GM19239 (cell line): ENCODE measurements at places on chromosomes 6 and 20.

- no peak for DNase-seq
Observed at GRCh38 chr6:68326762-68327161, 308.3 kb upstream of the ADGRB3 start.

DNA sequence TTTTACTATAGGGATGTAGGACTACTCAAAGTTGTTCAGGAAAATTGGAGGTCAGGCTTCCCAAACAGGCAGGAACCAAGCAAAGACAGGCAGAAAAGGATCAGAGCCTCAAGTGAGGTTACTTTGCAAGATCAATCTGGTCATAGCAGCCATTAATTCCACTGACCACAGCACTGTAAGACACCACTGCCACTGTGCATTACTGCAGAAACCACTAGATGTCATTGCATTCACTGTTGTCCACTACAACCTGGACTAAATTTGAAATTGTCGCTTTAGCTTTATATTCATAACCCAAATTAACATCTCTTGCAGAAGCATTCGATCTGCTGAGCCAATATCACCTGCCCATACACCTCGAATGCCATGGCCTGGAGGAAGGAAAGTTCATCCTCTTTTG is 126.9 kb upstream of the UFL1 start:
- DNase-seq: no peak

- DNase-seq: no peak
Observed at GRCh38 chr20:24411003-24411833, 58.2 kb upstream of the SYNDIG1 start.

GRCh38 chr6:15290962-15291704 is 45.3 kb downstream of the JARID2 start:
- DNase-seq: no peak

DNA sequence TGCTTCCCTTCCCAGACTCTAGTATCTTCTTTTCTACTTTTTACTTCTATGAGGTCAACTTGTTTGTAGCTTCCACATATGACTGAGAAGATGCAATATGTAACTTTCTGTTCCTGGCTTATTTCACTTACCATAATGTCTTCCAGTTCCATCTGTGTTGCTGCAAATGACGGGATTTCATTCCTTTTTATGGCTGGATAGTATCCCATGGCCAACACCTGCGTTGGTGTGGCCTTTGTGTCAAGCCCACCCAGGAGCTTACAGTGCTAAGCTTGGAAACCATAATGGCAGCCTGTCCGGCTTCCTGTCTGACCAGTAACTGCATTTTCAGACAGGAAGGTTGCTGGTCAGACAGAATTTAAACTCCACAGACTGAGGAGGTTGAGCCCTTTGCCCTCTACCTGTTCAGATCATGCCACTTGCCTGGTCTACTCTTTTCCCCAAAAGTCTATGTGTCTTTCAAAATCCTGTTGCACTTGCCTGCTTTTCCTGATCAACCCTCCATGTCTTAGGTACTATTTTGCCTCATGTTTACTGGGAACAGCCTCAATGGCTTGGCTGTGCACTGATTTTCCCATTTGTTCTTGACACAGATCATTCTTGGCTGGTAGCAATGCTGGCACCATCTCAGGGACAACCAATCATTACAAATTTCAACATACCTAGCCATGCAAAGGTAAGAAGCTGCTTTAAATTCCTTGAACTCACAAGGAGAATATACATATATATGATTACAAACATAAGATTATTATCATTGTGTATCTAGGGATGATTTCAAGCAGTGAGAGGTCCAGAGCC is 114.3 kb upstream of the PLEKHG1 start:
- DNase-seq: no peak

DNA sequence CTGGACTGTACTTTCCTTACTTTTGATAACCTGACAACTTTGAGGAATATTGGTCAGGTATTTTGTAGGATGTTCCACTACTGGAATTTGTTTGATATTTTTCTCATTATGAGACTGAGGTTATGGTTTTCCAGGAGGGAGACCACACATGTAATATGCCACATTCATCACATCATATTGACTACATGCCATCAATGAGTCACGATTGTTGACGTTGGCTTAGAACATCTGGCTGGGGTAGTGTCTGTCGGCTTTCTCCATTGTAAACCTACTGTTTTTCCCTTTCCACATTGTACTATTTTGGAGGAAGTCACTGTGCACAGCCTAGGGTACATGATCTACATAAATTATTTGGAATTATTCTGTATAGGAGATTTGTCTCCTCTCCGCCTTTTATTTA is 1.4 kb upstream of the STX11 start:
- DNase-seq: no peak

- no peak for DNase-seq
Observed at GRCh38 chr6:151160929-151161757, 78.6 kb upstream of the AKAP12 start.

GRCh38 chr20:13929836-13930235 is 60.6 kb downstream of the SEL1L2 start:
- no peak for DNase-seq

- no peak for DNase-seq
Observed at GRCh38 chr6:101912311-101912710, 518.8 kb downstream of the GRIK2 start.

DNA sequence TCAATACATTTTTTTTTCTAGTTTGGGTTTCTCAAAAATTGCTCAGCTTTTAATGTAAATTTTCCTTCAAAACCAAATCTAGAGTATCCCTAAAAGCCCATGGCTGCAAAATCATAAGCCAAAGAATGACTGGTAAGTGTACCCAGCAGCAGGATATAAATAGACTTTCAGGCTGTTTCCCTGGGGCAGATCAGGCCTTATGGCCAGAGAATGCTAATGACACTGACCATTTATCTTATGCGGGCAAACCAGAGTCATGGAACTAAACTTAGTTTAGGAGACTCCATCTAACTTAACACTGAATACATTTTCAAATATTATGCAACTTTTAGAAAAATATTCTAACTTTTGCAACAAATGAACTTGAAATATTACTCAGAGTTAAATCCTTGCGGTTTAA is 7.4 kb downstream of the OSER1 start:
- DNase-seq: no peak

GRCh38 chr6:50264995-50265571 is 215.4 kb upstream of the DEFB112 start:
- DNase-seq: no peak

GRCh38 chr20:3238616-3239025 is 369 bp downstream of the SLC4A11 start:
- DNase-seq: peak; percentile 69

DNA sequence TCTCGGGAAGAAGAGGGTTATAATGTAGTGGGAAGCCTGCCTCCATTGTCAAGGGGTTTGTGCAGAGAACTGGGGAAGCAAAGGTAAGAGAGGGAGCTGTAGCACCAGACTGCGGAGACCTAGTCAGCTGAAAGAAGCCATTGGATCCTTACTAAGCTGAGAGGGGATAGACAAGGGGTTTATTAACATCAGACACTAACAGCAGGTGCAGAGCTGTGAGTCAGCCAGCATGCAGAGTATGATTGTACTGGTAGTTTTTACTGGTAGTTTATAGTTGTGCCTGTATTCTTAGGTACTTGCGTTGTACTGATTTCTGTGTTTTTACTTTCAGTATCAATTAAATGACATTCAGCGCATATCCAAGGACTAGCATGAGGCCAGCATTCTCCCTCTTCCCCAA is 17.8 kb upstream of the COL19A1 start:
- no peak for DNase-seq

- DNase-seq: no peak
Observed at GRCh38 chr6:15465212-15465611, 197.6 kb downstream of the DTNBP1 start.

DNA sequence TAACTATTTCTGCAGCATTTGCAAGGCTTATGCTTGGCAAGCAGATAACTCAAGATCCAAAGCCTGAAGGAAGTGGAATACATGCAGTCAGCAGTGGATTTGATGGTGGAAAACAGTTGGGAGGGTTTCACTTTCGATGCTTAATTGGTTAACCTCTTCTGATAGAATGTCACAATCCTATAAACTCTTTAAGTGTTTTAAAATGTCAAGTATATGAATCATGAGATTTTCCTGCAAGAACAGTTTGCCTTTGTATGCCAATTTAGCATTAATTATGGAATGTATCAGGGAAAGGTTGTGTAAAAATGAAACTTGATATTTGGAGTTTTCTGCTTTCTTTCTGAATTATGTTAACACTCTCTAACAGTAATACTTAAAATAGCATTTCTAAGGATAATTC is 36.6 kb downstream of the NKX2-4 start:
- no peak for DNase-seq

DNA sequence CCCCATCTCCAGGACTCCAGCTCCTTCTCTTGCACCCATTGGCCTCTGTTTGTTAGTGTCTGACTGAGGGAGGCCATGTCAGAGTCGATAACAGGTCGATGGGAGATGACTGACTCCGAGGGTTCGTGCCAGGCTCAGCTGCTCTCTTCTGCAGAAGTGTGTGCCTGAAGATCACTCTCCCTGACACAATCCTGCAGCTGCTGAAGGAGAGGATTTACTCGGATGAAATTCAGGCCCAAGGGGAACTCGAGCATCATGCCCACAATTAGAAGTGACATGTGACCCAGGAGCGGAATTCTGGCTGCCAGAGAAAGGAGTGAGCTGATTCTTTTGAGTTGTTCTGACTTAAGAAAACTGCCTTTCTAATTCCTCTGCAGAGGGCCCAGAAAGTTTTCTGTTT is 318.2 kb downstream of the MAFB start:
- no peak for DNase-seq

DNA sequence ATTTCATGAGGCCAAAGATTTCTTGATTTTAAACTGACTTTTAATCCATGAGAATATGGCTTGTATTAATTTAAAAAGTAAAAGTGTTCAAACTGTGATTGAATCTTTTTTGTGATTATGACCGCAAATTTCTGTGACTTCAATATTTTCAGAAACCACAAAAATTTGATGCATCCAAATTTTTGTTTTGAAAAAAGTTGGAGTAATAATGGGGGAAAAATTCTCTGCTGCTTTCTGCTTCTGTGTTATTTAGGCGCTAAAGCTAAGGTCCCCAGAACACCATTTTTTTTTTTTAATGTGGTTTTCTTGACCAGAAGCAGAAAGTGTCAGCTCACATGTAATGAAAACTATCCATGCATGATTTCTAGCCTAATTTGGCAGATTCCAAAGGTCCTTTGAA is 65.3 kb downstream of the GRIK2 start:
- no peak for DNase-seq

DNA sequence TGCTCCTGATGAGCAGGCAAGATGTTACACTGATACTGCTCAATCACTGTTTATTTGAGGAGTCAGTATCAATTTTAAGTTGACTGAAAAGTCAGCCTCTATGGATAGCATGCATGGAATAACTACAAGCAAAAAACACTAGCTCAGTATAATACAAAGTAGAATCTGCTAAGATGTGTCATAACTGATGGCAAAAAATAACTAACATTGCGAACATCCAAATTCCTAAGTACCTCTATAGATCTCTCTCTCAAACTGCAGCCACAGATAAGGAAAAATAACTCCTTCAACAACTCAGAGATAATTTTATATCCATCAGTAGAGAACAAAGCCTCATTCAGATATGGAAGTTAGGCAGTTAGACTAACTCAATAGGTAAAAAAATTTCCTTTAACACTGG is 16.3 kb downstream of the HDAC2 start:
- no peak for DNase-seq

DNA sequence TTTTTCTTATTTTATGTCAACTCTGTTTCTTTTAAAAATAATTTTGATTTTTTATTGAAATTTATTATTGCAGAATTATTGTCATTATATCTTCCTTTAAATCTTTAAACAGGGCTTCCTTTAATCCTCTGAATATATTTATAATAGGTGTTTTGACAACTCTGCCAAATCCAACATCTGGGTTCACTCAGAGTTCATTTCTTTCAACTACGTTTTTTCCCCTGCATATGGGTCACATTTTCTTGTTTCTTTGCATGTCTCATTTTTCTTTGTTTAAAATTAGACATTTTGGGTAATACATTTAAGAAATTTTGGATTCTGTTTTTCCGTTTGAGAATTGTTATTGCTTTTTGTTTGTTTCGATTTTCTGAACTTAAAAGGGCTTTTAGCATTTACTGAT is 655.1 kb upstream of the CITED2 start:
- DNase-seq: no peak

- DNase-seq: peak; percentile 66
Observed at GRCh38 chr6:127120787-127121636, 2.5 kb downstream of the RSPO3 start.

GRCh38 chr20:59871096-59871495 is 62.3 kb downstream of the SYCP2 start:
- no peak for DNase-seq

DNA sequence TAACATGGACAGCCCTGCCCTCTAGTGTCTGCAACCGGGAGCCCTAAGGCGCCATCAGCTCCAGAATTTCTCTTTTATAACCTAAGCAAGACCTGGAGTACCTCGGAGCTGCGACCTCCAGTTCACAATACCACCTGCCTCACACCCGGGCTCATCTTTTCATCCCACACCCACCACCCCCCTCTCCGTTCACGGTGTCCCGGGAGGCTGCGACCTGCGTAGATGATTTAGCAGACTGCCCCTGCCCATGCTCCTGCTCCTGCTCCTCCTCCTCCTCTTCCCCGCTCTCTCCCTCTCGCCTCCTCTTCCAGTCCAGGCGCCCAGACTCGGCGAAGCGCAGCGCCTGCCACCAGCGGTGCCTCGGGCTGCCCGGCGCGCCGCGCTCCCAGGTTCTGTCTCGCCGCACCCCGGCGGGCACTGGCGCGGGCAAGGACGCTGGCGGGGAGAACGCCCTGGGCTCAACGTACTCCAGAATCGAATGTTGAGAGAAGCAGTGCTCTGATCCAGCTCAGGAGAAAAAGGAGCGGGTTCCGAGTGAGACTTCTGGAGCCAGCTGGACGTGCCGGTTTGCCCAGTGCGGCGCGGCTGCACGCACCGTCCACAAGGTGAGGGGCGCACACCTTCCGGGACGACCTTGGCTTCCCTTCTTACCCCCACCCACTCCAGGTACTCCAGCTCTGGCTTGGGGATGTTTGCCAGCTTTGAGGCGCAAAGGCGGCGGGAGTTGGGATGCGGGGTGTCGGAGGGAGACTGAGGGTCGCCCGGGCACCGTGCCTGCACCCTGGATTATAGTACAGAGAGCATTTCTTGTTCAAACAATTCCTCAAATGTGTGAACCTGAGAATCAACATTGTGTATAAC is at the start of gene HTR1E:
TSS of gene HTR1E (plus strand) at position 310 of the 861 bp plus-strand sequence. CDS start 77,807 bp downstream, outside the sequence.
- DNase-seq: no peak

GRCh38 chr20:52993076-52993475 is 20.9 kb downstream of the TSHZ2 start:
- DNase-seq: no peak

- no peak for DNase-seq
Observed at GRCh38 chr6:22613695-22614094, 44.3 kb downstream of the HDGFL1 start.

- DNase-seq: no peak
Observed at GRCh38 chr6:136547336-136547735, 2.9 kb downstream of the MAP7 start.

- no peak for DNase-seq
Observed at GRCh38 chr20:10861619-10862018, 187.8 kb upstream of the JAG1 start.

- DNase-seq: no peak
Observed at GRCh38 chr6:122838060-122838780, 49.2 kb downstream of the SMPDL3A start.
